ENCODE measurements at places on chromosomes 7 and 10.

DNA sequence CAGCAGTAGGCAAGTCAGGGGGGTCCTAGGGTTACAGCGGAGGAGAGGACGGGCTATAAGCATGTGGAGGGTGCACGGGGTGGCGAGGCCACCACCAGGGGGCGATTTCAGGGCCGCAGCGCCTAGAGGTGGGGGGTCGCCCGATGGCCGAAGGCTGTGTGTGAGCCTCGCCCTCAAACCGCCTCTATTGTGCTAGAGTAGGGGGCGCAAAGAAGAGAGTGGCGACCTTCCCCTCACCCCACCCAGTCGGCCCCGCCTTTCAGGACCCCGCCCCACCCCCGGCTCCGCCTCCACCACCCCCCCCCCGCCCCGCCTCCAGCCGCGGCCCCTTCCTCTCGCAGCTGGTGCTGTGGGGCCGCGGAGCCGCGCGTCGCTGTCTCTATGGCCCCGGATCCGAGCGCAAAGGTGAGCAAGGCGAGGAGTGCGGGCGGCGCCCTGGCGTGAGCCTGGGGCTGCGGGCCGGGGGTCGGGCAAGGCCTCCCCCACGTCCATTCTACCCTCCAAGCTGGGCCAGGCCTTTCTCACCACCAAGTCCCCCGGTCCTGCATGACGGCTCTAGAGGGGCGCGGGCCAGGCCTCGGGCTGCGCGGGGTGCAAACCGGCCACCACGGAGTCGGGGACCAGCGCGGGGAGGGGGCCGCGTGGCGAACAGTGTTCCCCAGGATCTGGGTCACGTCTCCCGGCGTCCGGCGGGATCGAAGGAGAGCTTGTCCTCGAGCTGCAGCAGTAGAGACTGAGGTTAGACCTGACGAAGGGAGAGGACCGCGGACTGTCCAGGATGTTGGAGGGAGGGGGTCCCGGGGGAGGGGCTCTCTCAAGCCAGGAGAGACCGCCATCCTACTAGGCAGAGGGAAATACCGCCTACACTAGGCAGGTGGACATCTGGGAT, at the start of gene SEMA4G:
Gene SEMA4G, plus strand, starts transcription at position 318 of the 889 bp plus-strand sequence. CDS start 3,409 bp downstream, outside the sequence.
- DNase-seq: peak; percentile 82

DNA sequence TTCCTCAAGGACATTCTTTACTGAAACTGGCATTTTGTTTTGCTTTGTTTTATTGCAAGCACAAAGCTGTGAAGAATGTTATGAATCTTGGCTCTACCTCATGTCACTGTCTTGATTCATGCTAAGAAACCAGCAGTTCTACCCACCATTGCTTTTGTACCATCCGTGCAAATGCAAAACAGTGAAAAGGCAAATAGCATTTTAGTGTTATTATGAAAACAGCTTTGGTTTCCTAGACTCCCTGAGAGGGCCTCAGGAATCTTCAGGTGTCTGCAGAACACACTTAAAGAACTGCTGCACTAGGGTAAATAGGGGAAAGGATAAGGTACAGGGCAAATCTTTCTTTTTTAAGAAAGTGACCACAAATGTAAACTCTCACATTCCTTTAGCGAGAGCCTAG, 318.9 kb downstream of the AHR start:
- DNase-seq: no peak

DNA sequence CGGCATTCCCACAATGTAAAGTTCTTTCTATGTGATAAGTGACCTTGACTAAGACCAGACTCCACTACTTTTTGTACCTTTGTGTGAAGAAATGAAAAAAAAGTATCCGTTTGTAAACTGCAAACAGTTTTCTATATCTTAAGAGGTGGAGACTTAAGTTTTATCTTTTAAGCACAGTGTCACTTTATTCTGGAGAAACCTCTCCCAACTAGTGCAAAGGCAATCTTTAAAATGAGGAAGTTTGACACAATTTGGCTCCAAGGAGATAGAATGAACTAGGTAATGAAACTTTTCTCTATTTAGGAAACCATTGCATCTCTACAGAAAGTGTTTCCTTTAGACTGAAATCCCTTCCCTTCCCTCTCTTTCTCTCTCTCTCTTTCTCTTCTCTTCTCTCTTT, 122.9 kb downstream of the SAMD9 start:
- DNase-seq: no peak

DNA sequence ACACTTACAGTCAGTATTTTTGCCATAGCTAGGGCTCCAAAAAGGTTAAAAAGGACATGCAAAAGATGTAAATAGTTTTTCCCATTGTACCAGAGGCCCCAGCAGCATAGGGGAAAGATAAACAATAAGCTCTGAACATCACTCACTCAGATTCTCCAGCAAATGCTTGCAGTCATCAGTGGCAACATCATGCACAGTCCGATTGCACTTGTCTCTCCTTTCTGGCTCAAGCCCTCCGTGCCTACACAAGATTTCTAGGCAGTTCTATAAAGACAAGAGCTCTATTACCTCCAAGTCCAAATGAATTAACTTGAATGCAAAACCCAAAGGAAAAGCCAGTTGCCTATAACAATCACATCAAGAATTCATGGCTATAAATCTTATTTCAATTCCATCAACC, 106.3 kb downstream of the CTTNBP2 start:
- DNase-seq: no peak

GRCh38 chr7:157241631-157242030, 95.2 kb upstream of the DNAJB6 start:
- DNase-seq: no peak

DNA sequence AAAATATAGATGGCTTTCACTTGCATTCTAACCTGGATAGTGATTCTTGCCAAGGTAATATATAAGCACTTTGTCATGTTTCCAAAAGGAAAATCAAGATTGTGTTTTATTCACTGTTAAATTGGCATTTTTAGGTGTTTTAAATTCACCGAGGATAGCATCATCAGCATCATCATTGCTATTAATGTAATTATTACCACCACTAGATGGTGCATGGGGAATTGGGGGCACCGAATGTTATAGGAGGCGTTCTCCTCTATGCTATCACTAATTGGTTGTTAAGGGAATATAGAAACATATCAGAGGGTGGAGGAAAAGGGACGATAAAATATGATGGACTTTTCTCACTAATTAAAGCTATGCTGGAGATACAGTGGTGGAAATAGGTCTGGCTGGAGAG, 95.5 kb downstream of the CELF2 start:
- DNase-seq: no peak

GRCh38 chr10:83633547-83633946, 505.8 kb upstream of the GHITM start:
- no peak for DNase-seq

- no peak for DNase-seq
Observed at GRCh38 chr7:111045449-111045848, 45.5 kb upstream of the LRRN3 start.

- no peak for DNase-seq
Observed at GRCh38 chr7:114242992-114243507, 171.6 kb upstream of the FOXP2 start.

DNA sequence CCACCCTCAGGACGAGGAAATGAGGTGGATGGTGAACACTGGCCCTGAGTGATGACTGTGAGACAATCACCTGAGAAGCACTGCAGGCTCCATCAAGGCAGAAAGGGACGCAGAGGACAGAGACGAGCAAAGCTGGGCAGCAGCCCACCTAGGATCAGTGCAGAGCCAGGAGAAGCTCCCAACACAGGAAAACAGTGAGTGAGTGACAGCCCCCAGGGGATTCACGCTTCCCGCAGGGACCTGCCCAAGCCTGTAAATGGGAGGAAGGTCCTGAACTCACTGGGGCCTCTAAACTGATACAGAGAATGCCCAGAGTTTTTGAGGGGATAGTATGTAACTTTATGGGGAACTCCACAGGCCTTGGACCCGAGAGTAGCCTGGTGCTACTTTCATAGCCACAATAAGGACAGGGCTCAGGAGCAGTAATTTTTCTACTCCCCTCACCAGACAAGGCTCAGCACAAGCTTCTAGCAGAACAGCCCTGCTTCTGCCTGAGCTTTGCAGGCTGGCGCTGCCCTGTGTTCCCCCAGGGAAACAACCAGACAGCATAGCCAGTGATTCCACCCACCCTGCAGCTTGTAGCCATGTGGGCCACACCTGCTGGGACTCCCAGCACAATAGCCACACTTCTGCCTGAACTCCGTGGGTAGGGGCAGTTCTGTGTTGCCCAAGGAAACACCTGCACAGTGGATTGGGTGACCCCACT, 708.4 kb downstream of the POM121L12 start:
- DNase-seq: peak; percentile 15

DNA sequence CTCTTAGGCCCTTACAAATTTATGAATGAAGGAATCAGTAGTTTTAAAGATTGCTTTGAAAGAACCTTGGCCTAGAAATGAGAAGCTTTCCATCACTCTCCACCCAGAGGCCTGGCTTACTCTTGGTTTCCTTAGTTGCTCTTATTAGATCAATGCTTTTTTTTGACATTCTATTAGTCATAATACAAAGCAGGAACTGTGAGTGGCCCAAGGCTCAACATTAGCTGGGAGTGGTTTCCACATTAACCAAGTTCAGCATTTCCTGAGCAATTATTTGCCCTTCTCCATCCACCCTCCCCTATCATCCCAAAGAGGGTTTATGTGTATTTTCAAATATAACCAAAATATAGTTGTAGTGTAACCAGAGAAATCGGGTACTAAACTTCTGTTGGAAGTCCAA, 103.4 kb upstream of the FAM204A start:
- DNase-seq: no peak

- DNase-seq: no peak
Observed at GRCh38 chr10:484925-485661, 204.4 kb downstream of the DIP2C start.

DNA sequence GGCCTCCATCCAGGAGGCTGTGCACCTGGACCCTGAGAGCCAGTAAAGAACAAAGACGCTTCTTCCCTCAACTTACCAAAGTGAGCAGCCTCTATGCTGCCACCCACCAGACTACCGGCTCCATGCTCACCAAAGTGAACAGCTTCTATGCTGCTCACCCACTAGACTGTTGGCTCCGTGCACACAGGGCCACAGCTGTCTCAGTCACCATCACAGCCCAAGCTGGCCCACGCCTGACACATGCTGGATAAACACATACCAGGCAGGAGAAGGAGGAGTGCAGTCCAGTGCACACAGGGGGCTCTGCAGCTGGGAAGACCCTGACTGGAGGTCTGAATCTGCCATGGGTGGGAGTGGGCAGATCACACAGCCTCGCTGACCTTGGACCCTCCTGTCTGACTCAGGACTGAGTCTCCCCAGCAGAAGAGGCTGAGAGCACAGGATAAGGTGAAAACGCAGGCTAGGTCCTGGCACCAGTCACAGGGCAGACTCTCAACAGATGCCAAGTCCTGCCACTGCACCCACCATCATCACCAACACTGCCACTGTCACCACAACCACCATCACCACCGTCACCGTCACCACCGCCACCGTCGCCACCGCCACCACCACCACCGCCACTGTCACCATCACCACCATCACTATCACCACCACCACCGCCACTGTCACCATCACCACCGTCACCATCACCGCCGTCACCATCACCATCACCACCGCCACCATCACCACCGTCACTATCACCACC, 130.9 kb downstream of the MAD1L1 start:
- DNase-seq: no peak

- no peak for DNase-seq
Observed at GRCh38 chr10:108260383-108260906, 1095.9 kb upstream of the SORCS1 start.

GRCh38 chr7:144771927-144772326, 63.9 kb downstream of the TPK1 start:
- DNase-seq: no peak

GRCh38 chr7:19620470-19620869, 88.4 kb downstream of the POLR1F start:
- DNase-seq: no peak

GRCh38 chr10:25865267-25865666, 68.8 kb upstream of the MYO3A start:
- DNase-seq: no peak

- DNase-seq: no peak
Observed at GRCh38 chr10:64708884-64709681, 1187.9 kb downstream of the REEP3 start.

- DNase-seq: no peak
Observed at GRCh38 chr7:128108129-128108528, 76.9 kb upstream of the LRRC4 start.

Measured in nephron progenitor cell (in vitro differentiated cells).